Activated CD8-positive, alpha-beta T cell treated with anti-CD3 and anti-CD28 coated beads for 36 hours (primary cell): ENCODE measurements at places on chromosomes 7 and 10.
A peak's percentile ranks its signal among the peaks of the same experiment; 100 is the strongest.

DNA sequence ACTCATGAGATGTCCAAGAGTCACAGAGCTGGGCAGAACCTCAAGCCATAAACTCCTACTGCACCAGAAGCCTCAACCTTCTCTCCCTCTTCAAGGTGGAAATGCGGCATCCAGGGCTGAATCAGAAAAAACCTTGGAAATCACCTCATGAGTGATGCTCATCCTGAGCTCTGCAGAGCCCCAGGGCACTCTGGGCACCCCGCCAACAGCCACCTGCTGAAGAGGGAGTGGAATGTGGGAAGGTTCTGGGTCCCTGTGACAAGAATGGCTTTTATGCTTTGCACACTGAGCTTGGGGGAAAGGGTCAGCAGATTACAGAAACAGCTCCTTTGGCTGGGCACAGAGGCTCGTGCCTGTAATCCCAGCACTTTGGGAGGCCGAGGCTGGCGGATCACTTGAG, 18.8 kb downstream of the NUDT1 start:
- DNase-seq: no peak
- peaks cover 11% of the 10 kb centered on the region for H3K36me3 ChIP-seq
- no peak overlapping the region for H3K4me3 ChIP-seq
- peak overlapping the region; percentile 20 for H3K27ac ChIP-seq
- no peaks in the 10 kb centered on the region for H3K27me3 ChIP-seq
- H3K4me1 ChIP-seq: peaks cover 11% of the 10 kb centered on the region

- H3K4me3 ChIP-seq: no peak overlapping the region
- H3K36me3 ChIP-seq: peaks cover 4% of the 10 kb centered on the region
- no peaks in the 10 kb centered on the region for H3K4me1 ChIP-seq
- H3K27me3 ChIP-seq: peaks cover 38% of the 10 kb centered on the region
- no peak for DNase-seq
- no peak overlapping the region for H3K27ac ChIP-seq
Observed at GRCh38 chr10:14397066-14397465, 66.3 kb upstream of the FRMD4A start.

DNA sequence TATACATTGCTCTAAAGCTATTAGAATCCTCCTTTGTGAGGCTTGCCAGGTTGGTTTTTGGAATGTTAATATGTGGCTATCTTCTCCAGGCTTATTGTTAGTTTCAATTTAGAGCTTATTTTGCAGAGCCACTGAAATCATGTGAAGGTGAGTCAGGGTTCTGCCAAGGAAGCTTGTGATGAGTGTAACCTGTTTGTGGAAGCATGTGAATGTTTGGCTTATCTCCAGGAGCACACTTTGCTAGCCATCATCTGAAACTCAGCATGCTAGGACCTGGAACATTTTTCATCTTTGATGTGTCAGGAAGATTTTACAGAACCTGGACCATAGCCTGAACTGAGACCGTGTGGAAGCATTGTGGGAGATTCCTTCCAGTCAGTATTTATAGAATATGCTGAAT, 197.3 kb downstream of the PPP1R9A start:
- H3K4me3 ChIP-seq: no peak overlapping the region
- H3K27ac ChIP-seq: no peak overlapping the region
- H3K27me3 ChIP-seq: no peaks in the 10 kb centered on the region
- DNase-seq: no peak
- H3K36me3 ChIP-seq: no peaks in the 10 kb centered on the region

DNA sequence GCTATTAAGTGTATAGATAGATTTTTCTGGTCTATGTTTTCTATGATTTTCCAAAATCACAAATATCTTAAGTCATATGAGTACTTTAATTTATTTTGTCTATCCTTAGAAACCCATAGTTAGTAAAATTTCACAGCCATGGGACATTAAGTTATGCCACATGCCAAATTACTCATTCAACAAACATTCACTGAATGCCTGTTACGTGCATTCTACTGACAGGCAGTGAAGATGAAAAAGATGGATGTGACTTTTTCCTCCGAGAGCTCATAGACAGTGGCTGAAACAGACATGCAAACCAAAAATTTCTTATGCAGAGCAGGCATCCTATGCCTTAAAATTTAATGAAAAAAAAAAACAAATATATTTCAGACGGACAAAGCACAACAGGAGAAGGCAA, 84.9 kb downstream of the CHRM2 start:
- H3K4me3 ChIP-seq: no peak overlapping the region
- H3K27me3 ChIP-seq: no peaks in the 10 kb centered on the region
- no peak for DNase-seq

DNA sequence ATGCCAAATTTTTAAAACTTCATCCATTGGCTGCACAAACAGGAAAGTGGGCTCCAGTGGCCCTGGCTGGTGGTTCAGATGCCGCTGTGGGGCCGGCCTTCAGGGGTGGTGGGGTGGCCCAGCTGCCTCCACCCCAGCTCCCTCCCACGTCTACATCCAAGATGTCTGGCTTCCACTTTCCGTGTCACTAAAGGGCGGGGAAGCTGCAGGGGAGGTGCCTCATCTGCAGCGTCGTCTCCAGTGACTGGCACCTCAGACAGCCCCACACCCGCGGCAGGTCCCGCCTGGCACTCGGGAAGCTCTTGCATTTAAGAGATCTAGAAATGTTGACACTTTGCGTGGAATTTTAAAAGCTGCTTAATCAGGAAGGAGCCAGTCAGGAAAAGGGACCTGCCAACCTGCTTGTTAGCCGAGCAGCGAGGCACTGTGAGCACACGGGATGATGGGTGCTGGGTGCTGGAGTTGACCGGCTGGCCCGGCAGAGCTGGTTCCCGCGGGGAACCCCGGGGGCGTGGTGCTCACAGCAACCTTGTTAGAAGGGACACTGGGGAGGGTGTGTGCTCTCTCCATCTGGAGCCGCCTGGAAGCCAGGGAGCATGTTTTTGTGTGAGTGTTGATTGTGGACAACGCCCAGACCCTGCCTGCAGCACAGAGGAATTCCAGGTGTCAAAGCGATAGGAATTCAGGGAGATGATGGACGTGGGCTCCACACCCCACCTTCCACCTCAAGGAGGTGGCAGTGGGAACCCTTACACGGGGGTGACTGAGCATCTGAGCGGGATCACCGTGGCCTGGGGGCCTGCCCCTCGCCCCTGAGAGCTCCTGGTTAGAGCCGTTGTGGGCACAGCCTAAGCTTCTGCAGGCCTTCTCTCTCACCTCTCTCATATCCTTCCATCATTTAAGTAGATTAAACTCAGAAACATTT, 320.5 kb downstream of the PTPRN2 start:
- H3K27me3 ChIP-seq: no peaks in the 10 kb centered on the region
- H3K4me1 ChIP-seq: no peaks in the 10 kb centered on the region
- no peak for DNase-seq
- H3K4me3 ChIP-seq: no peak overlapping the region
- no peak overlapping the region for H3K27ac ChIP-seq

DNA sequence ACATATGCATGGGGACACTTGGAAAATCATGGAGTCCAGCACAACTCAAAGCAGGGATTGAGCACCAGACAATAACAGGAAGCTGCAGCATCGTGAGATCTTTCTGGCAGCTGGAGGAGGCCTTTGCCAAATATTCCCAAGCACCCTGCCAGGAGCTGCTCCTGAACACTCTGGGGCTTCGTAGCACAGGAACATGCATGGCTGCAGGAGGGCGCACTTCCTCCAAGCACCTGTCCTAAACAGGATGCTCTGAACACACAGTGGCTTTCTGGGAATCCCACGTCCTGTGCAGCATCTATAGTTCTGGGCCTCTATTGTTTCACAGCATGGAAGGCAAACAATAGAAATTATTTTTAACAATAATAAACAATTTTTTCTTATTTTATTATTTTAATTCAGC, 4.1 kb downstream of the ABLIM1 start:
- H3K36me3 ChIP-seq: no peaks in the 10 kb centered on the region
- H3K27me3 ChIP-seq: no peaks in the 10 kb centered on the region
- H3K4me1 ChIP-seq: no peaks in the 10 kb centered on the region
- no peak for DNase-seq
- H3K4me3 ChIP-seq: no peak overlapping the region

DNA sequence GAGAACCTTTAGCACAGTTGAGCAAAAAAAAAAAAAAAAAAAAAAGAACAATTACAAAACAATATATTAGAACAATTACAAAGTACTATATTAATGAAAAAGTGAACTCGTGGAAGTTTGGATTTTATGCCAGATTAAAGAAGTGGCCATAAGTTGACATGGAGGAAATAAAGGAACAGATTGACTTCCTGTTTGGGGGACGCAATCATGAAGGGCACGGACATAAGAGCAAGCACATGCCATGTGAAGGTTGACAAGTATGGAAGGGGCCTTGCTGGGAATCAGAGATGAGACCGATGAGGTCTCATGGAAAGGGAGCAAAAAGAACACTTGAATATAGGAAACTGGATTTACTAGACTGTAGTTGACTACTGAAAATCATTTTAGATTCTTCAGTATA, 61.7 kb downstream of the ICA1 start:
- no peak overlapping the region for H3K27ac ChIP-seq
- no peak for DNase-seq
- H3K27me3 ChIP-seq: peaks cover 5% of the 10 kb centered on the region
- no peak overlapping the region for H3K4me3 ChIP-seq
- no peaks in the 10 kb centered on the region for H3K36me3 ChIP-seq

DNA sequence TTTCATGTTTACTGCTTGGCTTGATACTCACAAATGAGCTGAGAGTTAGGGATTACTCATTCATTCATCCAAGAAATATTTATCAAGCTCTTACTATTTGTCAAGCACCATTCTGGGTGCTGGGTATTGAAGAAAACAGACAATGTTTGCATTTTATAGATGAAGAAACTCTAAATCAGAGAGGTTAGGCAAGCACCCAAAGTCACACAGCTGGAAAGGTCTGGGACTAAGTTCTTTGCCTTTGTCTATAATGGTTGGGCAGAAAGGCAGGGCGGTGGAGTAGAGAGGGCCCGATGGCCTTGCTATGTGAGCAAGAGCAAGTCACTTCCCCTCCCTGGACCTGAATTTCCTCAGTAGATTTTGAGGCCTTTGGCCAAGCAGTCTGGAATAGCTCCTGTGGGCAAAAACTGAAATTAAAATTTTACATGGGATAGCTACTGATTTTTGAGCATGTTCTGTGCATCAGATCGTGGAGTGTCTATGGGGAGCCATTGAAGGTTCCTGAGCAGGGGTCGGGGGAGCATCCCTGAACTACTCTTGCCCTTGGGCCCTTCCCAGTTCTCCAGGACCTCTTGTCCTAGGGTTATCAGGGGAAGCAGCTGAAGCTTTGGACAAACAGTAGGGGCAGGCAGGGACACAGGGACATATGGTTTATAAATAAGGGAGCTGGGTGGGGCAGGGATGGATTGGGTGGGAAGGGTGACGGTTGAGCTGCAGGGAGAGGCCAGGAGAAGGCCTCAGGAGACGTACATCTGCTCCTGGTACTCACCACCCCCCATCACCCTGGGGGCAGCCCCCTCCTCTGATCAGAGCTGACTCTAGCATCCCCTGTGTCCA, 23.3 kb downstream of the AQP1 start:
- H3K27ac ChIP-seq: no peak overlapping the region
- DNase-seq: no peak
- H3K27me3 ChIP-seq: peaks cover 7% of the 10 kb centered on the region
- H3K4me1 ChIP-seq: no peaks in the 10 kb centered on the region
- no peak overlapping the region for H3K4me3 ChIP-seq
- H3K36me3 ChIP-seq: no peaks in the 10 kb centered on the region

DNA sequence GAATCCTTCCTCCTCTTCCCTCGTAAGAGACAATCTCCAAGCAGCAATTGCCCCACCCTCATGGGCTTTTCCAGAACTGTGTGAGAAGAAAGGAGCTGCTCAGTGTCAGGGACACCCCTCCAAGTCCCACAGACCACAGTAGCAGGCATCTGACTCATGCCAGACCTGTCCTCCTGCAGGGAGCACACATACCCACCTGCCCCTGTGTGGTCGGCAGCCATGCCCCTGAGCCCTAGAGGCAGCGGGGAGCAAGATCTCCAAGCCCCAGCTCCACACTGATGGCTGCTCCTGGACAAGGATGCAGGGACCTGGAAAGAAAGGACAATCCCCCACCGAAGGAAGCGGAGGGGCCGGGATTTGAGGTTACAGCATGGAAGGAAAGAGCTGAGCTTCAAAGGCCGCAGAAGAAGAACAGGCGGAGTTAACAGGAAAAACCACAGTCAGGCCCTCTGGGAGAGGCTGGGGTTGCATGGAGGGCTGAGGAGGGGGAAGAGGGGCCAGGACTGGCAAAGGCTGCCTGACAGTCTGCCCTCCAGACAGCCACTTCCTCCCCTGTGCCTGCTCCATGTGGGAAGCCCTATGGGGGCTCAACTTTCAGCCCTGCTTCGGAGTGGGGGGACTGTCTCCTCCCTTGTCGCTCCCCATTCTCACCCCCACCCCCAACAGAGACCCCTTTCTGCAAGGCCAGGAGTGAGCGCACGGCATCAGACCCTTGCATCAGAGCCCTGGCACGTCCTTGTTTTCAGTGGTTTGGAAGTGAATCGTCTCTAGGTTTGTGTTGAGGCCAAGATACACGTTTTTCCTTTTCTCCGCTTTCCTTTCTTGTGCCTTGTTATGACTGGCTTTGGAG, 46.8 kb downstream of the ASB13 start:
- no peak overlapping the region for H3K27ac ChIP-seq
- H3K4me3 ChIP-seq: no peak overlapping the region
- no peak for DNase-seq
- H3K27me3 ChIP-seq: no peaks in the 10 kb centered on the region
- no peaks in the 10 kb centered on the region for H3K36me3 ChIP-seq

GRCh38 chr7:144907577-144907976, 71.7 kb upstream of the TPK1 start:
- no peak overlapping the region for H3K4me3 ChIP-seq
- H3K4me1 ChIP-seq: peaks cover 8% of the 10 kb centered on the region
- no peaks in the 10 kb centered on the region for H3K36me3 ChIP-seq
- peaks cover 2% of the 10 kb centered on the region for H3K27me3 ChIP-seq
- no peak overlapping the region for H3K27ac ChIP-seq

DNA sequence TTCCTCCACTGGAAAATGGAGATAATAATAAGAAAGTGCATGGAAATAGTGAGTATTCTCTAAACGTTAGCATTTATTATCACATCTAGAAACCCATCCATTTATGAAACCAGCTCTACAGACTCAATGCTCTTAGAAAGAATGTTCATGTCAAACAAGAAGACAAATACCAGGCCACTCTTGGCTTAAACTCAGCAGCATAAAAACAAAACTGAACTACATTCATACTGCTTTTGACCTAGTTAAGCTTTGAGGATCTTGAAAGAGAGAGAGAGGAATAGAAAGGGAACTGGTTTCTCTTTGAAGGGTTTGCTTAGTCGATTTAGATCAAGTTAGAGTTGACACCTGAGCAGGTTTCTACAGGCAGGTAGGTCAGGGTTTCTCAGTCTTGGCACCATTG, 332.9 kb upstream of the PRKCQ start:
- no peak overlapping the region for H3K27ac ChIP-seq
- DNase-seq: no peak
- H3K36me3 ChIP-seq: no peaks in the 10 kb centered on the region
- H3K27me3 ChIP-seq: no peaks in the 10 kb centered on the region

- no peaks in the 10 kb centered on the region for H3K27me3 ChIP-seq
- no peaks in the 10 kb centered on the region for H3K4me1 ChIP-seq
- no peaks in the 10 kb centered on the region for H3K36me3 ChIP-seq
- DNase-seq: no peak
- H3K27ac ChIP-seq: no peak overlapping the region
Observed at GRCh38 chr10:10209167-10209566, 808.5 kb upstream of the CELF2 start.

- H3K27me3 ChIP-seq: peaks cover 7% of the 10 kb centered on the region
- H3K4me3 ChIP-seq: no peak overlapping the region
- no peak overlapping the region for H3K27ac ChIP-seq
- no peak for DNase-seq
- H3K36me3 ChIP-seq: no peaks in the 10 kb centered on the region
- H3K4me1 ChIP-seq: no peaks in the 10 kb centered on the region
Observed at GRCh38 chr7:131721660-131722059, 165.2 kb upstream of the PODXL start.
